Skin of body (tissue), 3 donors: ENCODE measurements at places on chromosomes 4 and X. TPM values are rescaled to one million over a fixed set of nuclear protein-coding genes. Genes with fewer than 3 reads are reported as not detected.

GRCh38 chrX:67342138-67342537, 201.7 kb upstream of the AR start:
- no peak for DNase-seq

DNA sequence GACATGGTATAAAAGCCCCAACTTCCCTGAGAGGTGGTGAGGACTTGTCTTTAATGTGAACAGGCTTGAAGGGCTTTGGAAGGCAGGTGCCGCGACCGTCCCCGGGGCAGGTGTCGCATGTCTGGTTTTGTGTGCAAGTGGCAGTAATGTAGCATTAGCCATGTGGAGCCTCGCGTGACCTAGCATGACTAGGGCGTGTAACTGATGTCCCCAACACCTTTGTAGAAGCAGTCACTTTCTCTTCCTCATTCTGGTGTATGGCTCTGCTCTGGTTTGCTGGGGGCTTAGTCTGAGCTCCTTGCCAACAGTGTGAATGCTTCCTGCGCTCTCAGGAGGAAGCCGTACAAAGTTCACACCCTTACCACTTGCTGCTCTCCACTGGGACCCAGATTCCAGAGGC, 145.7 kb downstream of the AMMECR1 start:
- DNase-seq: no peak

DNA sequence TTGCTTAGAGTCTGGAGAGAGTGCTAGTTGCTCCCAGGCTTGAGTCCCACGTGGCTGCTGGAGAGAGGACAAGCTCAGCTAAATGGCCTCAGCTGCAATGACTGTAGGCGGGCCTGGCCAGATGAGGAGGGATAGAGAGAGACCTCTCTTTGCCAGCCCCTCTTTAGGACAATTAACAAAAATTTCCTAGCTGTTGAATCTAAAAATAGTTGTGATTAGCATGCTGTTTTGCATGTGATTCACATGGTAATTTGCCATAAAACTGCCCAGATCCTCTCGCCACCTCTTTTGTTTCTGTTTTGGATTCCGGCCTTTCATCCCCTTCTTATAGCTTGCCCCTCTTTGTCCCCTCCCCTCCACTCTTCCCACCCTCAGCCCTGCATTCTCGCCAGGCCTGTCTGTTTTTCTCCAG, 28.9 kb upstream of the PRPS1 start:
- no peak for DNase-seq

DNA sequence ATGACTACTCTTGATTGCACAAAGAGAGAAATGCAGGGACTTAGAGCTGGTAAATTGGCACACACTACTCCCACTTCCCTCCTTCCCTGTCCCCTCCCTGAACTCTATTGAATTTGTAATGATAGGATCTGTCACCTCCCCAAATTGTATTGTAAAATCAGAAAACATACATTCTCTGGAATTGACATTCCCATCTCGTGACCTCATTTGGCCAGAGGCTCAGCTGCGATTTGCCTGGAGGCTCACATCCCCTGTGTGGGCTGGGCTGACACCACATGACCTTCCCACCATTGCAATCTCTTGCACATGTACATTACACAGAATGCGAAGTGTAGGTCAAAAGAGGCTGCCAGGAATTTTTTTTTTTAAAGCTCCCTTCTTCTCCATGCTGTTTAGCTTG, 172.1 kb downstream of the MID1IP1 start:
- DNase-seq: peak; percentile 20

Gene KLHL5
- total RNA-seq: 19.9 TPM

Gene TMPRSS11F
- 2.3 TPM for total RNA-seq
